Neuronal stem cell (in vitro differentiated cells): ENCODE measurements at places on chromosomes 13 and 19.

DNA sequence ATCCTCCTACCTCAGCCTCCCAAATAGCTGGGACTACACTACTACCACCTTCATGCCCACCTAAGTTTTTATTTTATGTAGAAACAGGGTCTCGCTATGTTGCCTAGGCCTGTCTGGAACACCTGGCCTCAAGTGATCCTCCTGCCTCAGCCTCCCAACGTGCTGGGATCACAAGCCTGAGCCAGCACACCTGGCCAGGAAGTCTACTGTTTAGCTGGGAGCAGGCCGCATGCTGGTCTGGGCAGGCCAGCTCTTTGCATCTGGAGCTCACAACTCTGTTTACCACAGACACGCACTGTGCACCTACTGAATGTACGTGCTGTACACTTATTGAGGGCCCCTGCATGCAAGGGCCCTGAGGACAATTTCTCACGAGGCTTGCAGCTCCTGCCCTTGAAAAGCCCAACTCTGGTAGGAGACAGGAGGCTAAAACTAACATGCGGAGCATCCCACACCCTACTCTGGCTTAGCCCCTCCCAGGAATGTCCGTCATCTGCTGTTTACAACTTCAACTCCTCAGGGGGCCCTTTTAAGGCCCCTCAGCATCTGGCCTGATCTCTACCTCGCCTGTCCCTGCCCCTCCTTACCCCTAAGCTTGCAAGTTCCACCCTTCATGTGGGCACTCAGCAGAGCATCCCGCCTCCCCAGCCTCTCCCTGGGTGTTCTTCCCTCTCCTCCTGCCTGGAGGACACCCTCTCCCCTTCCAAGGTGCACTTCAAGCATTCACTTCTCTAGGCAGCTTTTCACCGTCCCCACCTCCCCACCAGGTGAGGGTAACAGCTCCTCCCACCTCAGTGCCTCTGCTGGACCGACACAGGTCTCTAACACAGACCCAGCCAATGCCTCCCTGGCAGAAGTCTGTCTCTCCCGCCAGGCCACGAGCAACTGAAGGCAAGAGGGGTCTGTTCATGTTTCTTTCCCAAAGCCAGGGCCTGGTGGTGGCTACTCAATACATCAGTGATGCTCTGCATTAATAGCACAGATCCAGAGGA lies 114.2 kb upstream of the UQCRFS1 start:
- DNase-seq = no peak

GRCh38 chr13:111202745-111203144 lies 87.6 kb downstream of the ARHGEF7 start:
- DNase-seq = no peak

DNA sequence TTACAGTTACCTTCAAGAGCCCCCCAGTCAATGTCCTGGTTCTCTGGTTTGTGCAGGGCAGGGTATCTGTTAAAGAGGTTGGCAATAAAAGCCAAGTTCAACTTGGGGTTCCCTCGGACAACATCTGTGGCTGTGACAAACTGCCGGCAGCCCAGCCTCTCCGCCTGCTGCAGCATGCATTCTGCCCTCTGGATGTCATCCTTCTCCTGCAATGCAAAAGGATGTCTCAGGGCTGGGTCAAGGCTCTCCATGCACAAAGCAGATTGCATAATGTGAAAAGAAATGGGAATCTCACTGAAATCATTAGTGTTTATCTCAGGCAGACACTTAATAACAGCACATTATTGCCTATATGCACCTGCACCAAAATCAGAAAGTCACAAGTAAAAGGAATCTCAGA lies 35.1 kb downstream of the LCP1 start:
- no peak for DNase-seq

DNA sequence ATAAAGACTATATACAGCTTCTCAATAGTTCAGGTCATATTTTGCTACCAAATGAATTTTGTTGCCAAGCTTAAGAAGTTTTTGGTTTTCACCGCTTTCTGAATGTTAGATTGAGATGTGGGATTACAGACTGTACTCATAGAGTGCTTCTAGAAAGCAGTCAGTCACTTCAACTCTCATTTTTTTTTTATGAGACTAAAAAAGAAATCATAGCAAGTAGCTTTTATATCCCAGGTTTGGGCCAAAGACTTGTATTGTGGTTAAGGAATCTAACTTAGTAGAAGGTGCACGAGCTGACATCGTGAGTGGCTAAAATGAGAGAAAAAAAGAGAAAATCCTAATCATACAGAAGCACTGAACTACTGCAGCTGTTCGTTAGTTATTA lies 2.2 kb upstream of the USPL1 start:
- DNase-seq = no peak

- no peak for DNase-seq
Observed at GRCh38 chr19:30870876-30871275, 478.4 kb downstream of the TSHZ3 start.

- no peak for DNase-seq
Observed at GRCh38 chr19:18502638-18503294, 19.1 kb downstream of the ELL start.

- no peak for DNase-seq
Observed at GRCh38 chr13:46598820-46599180, 45.8 kb downstream of the LRCH1 start.

GRCh38 chr13:41693434-41693833 lies 236.1 kb downstream of the RGCC start:
- DNase-seq = no peak

DNA sequence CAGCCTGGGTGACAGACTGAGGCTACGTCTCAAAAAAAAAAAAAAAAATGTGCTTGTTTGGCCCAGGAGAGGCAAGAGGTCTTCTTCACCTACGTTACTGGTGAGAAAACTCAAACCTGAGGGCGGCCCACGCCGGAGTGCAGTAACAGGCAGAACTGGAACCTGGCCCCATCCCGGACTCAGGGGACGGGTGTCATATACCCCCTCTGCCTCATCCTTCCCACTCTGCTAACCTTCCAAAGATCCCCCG lies 414 bp upstream of the ADAT3 start:
- no peak for DNase-seq

GRCh38 chr13:112685896-112686295 lies 3.9 kb upstream of the ATP11A start:
- DNase-seq = no peak

DNA sequence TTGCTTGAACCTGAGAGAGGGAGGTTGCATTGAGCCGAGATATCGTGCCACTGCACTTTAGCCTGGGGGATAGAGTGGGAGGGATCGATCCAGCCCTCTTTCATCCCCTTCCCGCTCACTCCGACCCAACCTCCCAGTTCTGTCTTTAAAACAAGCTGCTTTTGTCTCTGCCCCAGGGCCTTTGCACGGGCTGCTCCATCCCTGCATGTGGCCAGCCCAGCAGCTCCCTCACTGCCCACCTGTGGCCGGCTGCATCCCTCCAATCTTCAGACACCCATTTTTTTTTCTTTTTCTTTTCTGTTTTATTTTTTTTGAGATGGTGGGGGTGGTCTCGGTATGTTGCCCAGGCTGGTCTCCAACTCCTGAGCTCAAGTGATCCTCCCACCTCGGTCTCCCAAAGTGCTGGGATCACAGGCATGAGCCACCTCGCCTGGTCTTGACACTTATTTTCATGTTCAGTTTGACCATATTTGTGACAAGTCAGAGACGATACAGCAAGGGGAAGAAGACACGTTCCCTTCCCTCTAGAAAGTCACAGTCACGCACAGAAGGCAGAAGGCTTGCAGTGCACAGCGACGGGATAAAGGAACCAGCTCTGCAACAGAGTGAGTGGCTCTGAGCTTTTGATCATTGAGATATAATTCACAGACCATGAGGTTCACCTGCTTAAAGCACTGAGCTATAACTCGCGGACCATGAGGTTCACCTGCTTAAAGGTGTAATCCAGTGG lies 31.8 kb downstream of the EFNA2 start:
- DNase-seq = no peak

GRCh38 chr13:72384879-72385278 lies 342.6 kb downstream of the MZT1 start:
- DNase-seq = no peak

- DNase-seq = no peak
Observed at GRCh38 chr13:112760435-112760834, 70.6 kb downstream of the ATP11A start.

DNA sequence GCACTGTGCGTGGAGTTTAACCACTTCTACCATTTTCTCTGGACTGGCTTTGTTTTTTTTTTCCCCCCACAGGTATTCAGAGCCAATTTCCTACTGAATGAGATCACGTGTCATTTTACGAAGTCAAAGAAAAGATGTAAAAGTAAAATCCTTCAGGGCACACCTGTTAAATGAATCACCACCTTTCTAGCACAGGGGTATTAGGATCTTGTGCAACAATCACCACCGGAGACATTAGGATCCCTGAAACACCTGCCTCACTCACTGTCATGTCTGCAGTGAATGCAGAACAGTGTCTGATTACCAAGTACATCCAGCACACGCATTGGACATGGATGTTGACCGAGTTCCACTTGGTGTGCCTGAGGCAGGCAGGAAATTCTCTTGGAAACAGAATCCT lies 17.2 kb downstream of the BRD4 start:
- no peak for DNase-seq

- DNase-seq = no peak
Observed at GRCh38 chr19:51173681-51174080, 31.6 kb downstream of the SIGLEC7 start.

DNA sequence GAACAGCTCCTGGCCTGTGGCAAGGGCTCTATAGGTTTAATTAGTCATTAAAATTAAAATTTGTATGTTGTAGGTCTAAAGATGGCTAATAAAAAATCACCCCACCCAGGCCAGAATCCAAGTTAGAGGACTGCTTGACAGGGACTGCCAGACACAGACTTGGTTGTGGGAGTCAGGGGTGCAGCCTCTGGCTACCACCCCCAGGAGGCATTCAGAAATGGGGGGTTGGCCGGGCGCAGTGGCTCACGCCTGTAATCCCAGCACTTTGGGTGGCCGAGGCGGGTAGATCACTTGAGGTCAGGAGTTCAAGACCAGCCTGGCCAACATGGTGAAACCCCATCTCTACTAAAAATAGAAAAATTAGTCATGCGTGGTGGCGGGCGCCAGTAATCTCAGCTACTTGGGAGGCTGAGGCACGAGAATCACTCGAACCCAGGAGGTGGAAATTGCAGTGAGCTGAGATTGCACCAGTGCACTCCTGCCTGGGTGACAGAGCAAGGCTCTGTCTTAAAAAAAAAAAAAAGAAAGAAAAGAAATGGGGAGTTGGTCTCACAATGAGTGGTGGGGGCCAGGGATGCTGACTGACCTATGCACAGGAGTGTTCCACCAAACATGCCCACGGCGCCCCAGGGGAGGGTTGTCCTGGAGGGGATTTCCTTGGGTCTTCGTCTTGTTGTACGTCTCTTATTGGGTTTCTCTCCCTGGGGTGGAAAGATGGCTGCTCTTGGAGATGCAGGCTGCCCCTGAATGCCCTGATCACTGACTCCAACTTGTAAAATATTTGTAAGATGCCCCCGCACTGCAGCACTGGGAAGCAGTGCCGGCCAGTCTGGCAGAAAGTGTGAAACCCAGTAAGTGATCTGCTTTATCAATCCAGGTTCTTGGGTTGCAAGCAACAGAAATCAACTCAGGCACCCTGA lies 68.8 kb downstream of the SIPA1L3 start:
- DNase-seq = no peak

DNA sequence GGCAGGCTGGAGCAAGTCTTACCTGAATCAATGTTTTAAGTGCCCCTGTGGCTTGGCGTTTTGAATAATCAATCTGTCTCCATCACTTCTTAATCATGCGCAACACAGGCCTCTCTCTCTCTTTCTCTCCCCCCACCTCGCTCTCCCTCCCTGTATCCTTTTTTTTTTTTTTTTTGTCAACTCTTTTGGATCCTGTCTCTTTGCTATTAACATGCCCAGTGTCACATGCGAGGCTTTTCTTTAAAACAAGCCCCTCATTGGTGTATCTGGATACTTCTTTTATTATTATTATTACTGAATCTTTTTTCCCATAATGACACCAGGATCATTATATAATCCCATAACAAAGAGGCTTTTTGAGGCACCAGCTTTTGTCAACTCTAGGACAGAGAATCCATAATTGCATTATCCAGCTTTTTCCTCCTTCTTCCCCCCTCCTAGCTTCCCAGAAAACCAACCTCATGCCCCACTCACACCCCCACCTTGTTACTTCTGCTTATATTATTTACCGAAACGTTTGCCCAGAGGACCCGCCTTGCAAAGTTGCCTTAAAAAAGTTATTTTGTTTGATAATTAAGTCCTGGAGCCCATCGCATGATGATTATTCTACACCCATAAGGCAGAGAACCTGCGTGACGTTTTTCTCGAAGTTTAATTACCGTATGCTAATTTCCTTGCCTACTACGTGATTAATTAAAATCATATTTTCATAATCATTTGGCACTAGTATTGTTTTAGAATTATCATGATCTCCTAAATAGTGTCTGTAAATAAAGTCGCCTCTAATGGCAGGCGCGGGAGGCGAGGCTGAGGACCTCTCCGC lies 148.1 kb upstream of the ZNF536 start:
- no peak for DNase-seq

DNA sequence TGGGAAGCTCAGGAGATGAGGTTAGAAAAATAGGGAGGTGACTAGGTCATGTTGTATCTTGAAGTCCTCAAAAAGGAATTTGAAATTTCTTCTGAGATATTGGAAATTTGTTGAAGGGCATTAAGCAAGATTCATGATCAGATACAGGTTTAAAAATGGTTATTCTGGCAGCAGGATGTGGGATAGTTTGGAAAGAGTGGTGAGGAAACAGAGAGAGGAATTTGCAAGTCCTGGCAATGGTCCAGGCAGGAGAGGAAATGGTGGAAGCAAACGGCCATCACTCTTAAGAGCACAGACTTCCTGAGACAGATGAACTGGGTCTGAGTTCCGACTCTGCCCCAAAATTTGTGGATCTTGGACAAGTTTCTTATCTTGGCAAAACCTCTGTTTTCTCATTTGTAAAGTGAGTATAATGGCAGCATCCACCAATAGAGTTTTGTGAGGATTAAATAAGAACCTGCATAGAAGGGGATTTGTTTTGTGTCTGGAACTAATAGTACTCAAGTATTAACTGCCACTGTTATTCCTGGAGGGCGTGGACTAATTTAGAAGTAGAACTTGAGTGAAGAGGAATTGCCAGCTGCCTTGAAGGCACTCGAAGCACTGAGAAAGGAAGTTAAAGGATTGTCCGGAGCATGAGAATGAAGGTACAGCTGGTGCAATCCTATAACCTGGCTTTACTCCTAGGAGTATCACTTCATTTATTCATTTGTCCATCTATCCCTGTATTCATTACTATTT lies 99.6 kb downstream of the CCNA1 start:
- DNase-seq = no peak

DNA sequence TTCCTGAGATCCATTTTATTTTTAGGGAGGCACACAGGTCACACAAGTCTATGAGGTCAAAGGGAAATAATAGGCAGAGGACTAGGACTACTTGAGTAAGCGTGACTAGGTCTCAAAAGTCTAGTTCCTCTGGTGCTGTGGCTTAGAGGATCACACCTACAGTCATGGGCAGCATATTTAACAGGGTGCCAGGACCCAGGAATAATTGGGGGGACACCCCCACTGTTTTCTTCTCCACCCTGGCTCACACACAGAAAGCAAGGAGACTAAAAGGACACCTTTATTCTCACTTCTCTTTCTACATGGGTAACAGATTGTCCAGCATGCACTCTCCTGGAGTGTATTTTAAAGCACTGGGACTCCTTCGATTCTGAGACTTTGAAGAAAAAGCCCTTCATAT lies 26.2 kb downstream of the OXGR1 start:
- no peak for DNase-seq
